ENCODE measurements at places on chromosomes 6 and 20. TPM values are rescaled to one million over a fixed set of nuclear protein-coding genes. Genes with fewer than 3 reads are reported as not detected.

The F13A1 gene
- 346 TPM for total RNA-seq

- no peak for DNase-seq
Observed at GRCh38 chr6:33630014-33630413, 8.9 kb downstream of the ITPR3 start.

- no peak for DNase-seq
Observed at GRCh38 chr6:1391800-1392309, 2.5 kb downstream of the FOXF2 start.

The ERVFRD-1 gene
- total RNA-seq: 0.13 TPM

DNA sequence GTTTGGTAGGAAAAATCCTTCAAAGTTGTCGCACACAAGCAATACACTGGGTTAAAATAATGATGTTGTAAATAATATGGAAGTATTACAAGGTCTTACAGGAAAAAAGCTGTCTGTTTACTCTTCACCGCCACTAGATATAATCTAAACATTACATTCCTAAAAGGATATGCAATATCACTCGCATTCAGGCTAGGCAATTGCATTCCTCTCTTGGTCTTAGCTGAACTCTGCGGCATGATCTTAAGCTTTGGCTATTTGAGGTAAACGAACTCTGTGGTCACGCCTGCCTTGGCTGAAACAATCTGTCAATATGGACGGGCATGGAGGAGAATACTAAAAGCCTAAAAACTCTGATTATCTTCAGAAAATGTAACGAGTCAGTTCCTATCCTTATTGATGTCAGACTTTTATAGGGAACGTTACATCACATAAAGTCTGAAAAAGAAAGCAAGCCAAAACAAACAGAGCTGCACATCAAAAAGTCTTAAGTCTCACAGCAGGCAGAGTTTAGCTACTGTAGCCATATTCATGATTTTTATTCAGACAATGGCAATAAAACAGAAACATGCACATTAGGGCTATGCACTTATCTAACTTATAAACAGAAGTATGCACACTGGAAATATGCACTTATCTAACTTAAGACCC, 30.8 kb upstream of the FILIP1 start:
- no peak for DNase-seq

GRCh38 chr6:117906958-117907600, at the start of gene SLC35F1:
SLC35F1 (plus strand) TSS chr6:117907264.
- no peak for DNase-seq

DNA sequence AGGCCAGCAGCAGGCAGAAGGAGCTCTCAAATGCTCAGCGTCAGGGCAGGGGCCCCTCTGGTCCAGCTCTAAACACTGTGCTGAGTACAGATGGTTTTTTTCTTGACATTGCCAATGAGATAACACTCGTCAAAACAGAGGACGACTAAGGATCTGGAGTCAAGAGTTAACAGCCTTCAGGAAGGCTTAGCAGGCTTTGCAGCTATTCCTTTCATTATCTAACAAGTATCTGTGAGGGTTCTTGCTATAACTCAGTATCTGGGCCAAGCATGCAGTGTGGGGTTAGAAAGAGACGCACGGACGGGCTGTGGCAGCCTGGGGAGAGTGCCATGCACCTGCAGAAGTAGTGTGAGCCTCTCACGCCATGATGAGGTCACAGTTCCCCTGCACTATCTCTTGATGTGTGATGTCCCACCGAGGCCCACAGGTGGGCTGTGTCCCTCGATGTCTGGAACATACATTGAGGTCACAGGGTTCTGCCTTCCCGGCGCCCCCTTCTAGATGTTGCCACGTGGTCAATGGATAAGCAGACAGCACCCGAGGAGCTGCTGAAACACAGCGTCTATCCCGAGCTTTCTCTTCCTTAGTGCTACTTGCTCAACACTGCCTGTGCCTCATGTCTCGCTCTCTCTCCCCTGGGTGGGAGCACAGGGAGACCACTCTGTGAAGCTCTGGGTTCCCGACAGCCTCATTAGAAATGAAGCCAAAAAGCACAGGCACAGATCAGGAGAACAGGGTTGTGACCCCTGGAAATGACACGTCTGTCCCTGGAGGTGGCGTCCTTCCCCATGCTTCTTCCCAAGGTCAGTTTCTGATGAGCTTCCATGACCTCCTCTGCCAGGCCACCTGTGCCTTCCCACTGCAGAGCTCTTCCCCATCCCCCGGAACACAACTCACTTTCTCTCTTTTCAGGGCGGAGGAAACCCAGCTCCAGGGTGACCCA, 85.5 kb upstream of the RPS6KA2 start:
- DNase-seq: no peak

- DNase-seq: no peak
Observed at GRCh38 chr6:128005009-128005408, 104.2 kb upstream of the THEMIS start.

- DNase-seq: peak; percentile 92
Observed at GRCh38 chr6:30453508-30454116, 35.7 kb upstream of the HLA-E start.

GRCh38 chr20:5143851-5144250, 17.0 kb downstream of the CDS2 start:
- DNase-seq: no peak

GRCh38 chr20:13468166-13468565, 170.6 kb downstream of the TASP1 start:
- DNase-seq: no peak

The LST1 gene
- 23.8 TPM for total RNA-seq

The POPDC3 gene
- 9.7 TPM for total RNA-seq

The NMBR gene
- not detected for total RNA-seq

The SLC35F1 gene
- total RNA-seq: 0.48 TPM

GRCh38 chr20:52242237-52243230, 51.0 kb upstream of the ZFP64 start:
- DNase-seq: no peak

GRCh38 chr20:62387933-62388635, 1.2 kb downstream of the RPS21 start:
- DNase-seq: no peak

DNA sequence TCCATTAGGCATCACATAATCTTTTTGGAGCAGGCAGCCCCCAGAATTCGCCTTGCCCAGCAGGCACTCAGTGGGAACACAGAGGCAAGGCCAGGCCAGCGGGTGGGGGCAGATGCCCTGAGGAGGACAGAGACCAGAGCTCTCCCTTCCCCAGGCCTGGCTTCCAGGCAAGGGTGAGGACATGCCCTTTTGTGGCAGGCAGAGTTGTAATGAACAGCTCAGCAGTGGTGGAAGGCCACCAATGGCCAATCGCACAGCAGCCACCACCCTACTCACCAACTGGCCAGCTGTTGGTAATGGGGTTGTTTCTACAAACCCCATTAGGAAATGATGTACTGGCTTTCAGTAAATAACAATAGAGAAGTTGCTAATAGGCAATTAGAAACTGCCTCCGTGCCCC, 15.4 kb upstream of the DDO start:
- DNase-seq: no peak

DNA sequence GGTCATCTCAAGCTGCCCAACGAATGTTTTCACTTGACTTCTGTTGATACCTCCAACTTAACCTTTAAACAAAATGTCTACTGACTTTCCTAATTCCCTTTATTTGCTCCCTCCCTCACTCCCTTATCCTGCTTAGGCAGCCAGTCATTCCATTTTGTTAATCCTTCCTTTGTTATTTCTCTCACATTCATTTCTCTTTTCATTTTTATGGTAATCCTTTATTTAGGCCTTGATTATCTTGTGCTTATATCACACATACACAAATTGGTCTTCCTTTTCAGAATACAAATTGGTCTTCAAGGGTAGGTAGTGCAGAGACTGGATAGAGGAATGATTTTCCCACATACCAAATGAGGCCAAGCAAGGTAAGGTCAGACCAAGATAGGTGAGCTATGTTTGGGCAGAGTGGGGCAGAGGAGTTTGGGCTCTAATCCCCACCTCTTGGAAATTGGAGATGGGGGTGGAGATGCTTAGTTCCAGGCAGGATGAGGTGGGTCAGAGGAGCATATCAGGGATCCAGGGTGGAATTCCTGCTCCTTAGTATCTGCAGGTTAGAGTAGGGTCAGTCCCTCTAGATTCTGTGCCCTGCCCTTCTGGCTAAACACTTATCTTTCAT, 2.0 kb upstream of the SPACA1 start:
- no peak for DNase-seq

The MMP24 gene
- total RNA-seq: 0.35 TPM

The BMP6 gene
- 12.7 TPM for total RNA-seq

DNA sequence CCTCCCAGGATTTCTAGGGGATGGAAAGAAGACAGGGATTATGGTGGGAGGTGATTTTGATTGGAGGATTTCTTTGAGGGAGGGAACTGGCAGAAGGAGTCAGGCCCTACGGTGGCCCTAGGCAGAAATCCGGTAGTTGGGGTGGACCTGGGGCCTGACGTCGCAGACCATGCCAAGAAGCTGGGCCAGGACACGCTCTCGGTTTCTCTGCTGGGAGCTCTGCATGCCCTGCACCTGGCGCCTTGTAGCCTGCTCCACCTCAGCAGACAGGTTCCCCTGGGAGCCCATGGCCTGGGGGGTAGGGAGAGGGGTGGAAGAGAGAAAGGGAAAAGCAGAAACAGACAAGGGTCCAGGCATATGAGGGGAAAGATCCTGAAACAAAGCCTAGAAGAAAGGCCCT, 1.1 kb downstream of the ATP6V1G2 start:
- no peak for DNase-seq

The IRAK1BP1 gene
- 2.5 TPM for total RNA-seq

The PAK1IP1 gene
- 17.3 TPM for total RNA-seq

The WFDC12 gene
- not detected for total RNA-seq

GRCh38 chr6:158500016-158500735, 59.7 kb upstream of the TMEM181 start:
- DNase-seq: no peak

GRCh38 chr6:125432963-125433362, 131.2 kb upstream of the HDDC2 start:
- no peak for DNase-seq

DNA sequence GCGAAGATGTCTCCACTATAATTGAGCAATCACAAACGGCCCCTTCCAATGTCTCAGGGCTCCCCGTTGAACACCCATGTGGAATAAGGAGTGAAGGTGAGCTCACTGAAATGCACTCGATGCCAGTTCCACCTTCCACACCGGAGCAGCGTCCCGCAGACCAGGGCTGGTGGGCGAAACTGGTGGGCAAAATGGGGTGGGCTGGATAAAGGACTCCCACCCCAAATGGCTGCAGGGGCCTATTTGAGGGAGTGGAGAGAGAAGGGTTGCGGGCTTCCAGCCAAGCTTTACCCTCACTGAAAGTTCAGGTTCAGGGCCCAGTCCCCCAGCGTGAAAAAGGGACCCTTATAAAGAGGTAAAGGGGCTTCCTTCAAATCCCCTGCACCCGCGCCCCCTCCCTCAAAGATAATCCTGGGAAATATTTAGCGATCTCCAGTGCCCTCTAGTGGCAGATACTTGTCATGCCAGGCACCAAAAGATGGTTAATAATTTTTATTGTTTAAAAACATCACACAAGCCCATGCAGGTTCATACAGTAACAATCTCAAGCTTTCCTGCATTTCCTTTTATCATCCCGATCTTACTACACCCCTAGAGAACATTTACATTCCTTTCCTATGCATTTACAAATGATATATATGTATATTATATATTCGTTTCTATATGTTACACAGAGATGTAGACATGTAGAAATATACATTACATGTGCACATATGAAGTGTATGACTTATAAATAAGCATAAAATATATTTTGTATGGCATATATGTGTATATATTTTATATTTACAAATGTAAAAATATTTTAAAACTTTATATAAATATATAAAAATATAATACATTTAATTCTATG, 58.2 kb upstream of the NKX2-2 start:
- DNase-seq: no peak

The PRSS35 gene
- total RNA-seq: 0.26 TPM
